Midbrain (tissue), 1 donor: ENCODE measurements at places on chromosomes 13 and 19.

- DNase-seq, result no peak
Observed at GRCh38 chr13:59666504-59666903, 497.2 kb downstream of the DIAPH3 start.

DNA sequence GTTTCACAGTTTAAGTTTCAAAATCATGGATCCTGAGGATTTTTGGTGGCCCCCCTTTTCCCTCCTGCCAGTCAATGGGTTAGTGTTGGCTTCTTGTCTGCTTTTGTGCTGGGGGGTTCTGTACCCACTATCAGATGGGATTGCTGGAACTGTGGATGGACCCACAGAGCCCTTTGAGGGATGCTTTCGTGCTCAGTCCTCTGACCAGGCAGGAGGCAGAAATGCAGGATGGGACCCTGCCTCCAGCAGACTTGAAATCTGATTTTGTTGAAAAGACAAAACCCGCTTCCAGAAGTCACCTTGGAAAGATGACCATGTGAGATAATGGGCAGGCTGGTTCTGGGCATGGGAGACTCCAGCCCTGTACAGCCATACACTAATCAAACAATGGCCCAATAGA lies 408.9 kb downstream of the ZNF536 start:
- DNase-seq, result no peak

DNA sequence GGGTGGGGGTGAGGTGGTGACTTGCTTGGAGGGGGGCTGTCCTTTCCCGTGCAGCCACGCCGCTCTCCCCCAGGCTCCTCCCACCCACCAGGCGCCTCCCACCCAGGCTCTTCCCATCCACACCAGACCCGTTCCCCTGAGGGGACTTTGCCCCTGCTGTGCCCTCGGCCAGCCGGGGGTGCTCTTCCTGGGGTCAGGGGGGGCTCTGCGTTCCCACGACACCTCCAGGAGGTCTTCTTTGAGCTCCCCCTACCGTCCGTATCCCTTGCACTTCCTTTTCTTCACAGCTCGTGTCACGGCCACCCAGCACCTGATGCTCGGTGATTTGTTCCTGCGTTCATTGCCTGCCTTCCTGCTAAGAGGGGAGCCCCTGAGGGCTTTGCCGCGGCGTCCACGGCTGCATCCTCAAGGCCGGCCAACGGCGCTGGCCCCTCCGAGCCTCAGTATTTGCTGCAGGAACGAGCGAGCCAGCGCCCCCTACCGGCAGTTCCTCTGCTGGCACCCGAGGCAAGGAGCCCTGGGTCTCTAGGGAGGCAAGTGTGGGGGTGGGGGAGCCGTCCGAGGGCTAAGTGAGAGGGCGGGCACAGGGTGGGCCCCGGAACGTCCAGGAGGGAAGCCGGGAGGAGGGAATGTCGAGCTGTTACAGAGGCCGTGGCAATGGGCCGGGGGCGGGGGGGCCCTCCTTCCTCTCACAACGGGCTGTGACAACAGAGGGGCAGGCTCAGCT lies 11.8 kb downstream of the LRRC4B start:
- DNase-seq, result peak; percentile 83

GRCh38 chr19:33781415-33781935 lies 15.2 kb upstream of the KCTD15 start:
- DNase-seq, result no peak

- DNase-seq, result no peak
Observed at GRCh38 chr13:30757026-30757742, 21.8 kb downstream of the ALOX5AP start.

DNA sequence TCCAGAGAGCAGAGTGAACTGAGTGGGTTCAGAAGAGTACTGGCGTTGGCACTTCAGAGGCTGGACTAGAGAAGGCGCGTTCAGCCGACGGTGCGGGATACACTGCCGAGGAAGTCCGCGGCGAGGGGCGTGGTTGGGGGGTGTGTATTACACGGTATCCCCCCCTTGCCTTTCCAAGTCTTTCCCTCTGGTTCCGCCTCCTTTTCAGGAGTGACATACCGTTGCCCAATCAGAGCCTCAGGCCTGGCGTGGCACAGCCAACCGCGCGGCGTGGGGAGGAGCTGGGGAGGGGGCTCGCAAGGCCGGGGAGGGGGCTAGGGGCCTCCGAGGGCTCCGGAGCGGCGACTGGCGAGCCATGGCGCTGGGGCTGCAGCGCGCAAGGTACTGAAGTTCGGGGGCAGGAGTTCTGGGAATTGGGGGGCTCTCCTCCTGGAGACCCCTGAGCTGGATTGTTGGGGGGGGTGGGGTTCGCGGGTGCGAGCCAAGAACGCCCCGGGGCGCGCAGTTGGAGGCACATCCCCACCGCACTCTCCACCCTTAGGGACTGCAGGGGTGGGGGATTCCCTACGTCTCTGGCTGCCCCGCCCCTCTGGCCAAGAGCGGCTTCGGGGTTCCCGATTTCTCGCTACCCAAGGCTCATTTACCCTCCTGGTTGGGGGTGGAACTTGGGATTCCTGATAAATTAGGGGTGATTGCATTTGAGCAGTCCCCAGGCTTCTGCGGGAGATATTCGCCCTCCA lies at the start of gene HIF3A:
HIF3A (plus strand) TSS at position 321 of the 740 bp plus-strand sequence; CDS start at position 356, 35 bp downstream.
- peak; percentile 69 for DNase-seq

GRCh38 chr19:5774921-5775320 lies 9.6 kb downstream of the PRR22 start:
- no peak for DNase-seq

DNA sequence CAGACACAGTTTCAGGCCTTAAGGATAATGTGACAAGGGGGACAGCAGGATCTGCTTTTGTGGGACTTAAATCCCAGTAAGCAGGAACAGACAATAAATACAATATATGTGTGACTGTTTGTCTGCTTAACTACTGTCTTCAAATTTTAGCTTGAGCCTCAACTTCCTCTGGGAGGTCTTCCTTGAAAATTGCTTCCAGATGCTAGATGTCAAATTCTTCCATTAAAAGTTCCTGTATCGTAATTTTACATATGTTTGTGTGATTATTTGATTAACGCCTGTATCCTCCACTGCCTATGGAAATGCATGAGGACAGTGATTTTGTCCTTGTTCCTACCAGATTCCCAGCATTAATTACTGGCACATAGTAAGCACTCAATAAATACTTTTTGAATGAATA lies 385.5 kb downstream of the NDFIP2 start:
- DNase-seq, result no peak

GRCh38 chr19:45645068-45645630 lies 6.0 kb upstream of the EML2 start:
- DNase-seq, result peak; percentile 96

GRCh38 chr19:34788074-34788473 lies 15.1 kb upstream of the ZNF599 start:
- DNase-seq, result no peak

DNA sequence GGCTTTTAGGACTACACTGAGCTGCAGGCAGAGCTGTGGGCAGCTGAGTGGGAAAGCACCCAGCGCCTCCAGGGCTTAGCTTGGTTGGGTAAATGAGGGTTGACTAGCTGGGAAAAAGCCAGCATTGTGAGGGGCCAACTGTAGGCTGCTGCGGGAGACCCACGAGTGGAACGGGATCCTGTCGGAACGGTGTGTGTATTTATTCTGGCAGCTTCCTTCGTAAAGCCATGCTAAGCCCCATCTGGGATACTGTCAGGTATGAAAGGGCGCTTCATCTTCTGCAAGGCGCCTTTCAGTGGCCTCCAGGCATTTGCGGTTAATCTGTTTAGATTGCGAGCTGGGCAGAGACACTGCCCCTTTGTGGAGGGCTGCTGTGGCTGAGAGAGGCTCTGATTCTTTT lies 39.5 kb upstream of the CNMD start:
- no peak for DNase-seq

GRCh38 chr13:49308097-49308875 lies 60.6 kb downstream of the CDADC1 start:
- peak; percentile 84 for DNase-seq

DNA sequence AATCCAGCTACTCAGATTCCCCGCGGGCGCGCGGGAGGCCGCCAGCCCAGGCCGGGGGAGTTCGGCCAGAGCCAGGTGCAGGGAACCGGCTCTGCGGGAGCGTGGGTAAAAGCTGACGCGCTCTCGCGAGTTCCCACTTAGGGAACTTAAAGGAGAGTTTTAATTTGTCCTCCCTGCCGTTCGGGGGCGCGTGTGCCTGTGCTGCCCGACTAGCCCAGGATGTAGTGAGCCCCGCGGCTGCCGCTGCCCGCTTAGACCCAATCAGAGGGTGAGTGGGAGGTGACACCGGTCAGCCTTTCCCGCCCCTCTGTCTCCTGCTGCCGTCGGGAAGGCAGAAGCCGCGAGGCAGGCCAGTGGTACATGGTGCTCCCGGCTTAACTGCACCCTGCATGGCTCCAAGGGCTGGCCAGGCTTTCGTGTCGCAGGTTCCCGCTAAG lies 36.0 kb upstream of the NEK3 start:
- peak; percentile 57 for DNase-seq

- DNase-seq, result no peak
Observed at GRCh38 chr19:22608441-22608840, 25.7 kb upstream of the ZNF492 start.

DNA sequence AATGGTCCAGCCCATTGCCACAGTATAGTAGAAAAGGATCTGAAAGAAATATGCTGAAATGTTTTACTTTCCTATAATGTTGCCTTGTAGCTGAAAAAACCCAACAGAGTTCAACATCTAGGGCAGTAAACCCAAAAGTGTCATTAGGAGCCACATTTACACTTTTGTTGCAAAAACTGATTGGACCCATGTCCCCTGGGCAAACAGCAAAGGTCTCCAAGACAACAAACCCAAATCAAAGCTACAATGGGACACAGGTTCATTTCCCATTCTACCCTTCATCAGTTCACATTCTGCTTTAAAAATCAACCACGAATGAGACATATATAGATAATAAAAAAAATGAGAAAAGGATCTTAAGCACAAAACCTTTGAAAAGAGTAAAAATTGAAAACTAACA lies 744.8 kb downstream of the PCDH17 start:
- DNase-seq, result no peak
